Activated gamma-delta T cell treated with Interleukin-2 at 50 U/mL for 16 hours (primary cell): ENCODE measurements at places on chromosomes 3 and 15.

DNA sequence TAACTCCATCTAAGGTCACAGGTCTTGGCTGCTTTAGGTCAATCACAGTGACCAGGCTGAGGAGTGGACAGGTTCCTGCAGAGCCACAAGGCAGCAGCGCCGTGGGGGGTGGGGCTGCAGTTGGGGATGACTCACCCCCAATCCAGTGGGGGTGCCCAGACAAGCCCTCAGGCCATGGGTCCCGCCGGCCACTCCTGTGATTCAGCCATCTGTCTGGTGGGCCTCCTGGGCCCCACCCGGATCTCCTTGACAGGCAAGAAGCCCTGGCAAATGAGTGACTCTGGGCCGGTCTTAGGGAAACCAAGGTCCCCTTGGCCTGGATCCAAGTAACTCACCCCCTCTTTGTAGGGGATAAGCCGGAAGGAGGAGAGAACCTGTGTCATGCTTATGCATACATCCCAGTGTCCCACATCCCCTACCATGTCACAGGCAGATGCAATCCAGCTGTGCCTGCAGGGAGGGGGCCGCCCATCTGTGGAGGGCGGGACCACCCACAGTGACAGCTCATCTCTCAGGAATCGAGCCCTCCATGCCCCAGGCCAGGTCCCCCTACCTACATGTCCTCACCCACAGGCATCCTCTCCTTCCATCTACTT, 495 bp upstream of the COL7A1 start:
- no peak for DNase-seq

DNA sequence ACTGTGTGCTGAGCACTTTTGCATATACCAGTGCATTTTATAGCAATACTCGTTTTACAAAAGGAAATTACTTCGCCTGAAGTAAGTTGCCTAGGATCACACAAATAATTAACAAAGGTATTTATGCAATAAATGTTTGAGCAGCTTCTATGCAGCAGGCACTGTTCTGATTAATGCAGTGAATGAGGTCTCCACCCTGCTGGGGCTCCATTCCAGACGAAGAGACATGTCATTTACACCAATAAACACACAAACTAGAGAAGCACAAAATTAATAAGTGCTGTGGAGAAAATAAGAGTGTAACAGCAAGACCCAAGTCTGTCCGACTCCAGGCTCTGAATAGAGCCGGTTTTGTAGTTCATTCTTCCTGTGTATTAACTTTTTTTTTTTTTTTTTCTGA, 17.5 kb downstream of the NOX5 start:
- DNase-seq: no peak

- no peak for DNase-seq
Measured at GRCh38 chr3:194139814-194140391, 4.0 kb downstream of the HES1 start.

DNA sequence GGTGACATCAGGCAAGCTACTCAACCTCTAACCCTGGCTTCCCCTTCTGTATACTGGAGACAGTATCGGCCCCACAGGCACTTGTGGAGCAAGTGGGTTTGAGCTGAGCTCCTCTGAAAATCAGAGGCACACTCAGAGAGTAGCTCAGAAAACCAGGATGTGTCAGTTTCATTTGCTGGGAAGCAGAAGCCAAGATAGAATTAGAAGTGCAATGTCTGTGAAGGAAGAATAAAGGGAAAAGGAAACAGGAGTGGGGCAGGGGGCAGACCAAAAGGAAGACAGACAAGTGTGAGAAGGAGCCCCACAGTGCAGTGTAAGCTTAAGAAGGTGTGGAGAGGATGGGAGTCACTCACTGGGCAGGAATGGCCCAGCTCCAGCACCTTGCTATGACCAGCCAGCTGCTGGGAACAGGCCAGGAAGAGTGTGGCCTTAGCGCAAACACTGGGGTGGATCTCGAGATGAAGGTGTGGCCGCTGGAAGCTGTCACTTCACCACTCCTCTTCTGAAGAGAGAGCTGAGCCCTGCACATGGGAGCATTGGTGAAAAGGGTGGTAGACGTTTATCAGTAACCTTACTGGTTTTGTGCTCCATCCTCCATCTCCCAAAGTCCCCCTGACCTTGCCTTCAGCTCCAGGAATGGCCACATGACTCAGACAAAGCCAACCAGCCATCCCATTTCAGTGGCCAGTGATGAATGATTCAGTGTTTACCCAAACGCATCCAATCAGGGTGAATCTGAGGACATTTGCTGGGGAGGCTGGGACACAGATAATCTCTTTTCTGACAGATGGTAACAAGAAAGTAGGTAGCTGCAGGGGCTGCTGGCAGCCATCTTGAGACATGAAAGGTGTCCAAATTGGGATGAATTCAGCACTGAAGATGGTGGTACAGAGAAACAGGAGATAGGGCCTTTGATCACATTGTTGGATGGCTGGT, 108.4 kb downstream of the SHQ1 start:
- DNase-seq: no peak

DNA sequence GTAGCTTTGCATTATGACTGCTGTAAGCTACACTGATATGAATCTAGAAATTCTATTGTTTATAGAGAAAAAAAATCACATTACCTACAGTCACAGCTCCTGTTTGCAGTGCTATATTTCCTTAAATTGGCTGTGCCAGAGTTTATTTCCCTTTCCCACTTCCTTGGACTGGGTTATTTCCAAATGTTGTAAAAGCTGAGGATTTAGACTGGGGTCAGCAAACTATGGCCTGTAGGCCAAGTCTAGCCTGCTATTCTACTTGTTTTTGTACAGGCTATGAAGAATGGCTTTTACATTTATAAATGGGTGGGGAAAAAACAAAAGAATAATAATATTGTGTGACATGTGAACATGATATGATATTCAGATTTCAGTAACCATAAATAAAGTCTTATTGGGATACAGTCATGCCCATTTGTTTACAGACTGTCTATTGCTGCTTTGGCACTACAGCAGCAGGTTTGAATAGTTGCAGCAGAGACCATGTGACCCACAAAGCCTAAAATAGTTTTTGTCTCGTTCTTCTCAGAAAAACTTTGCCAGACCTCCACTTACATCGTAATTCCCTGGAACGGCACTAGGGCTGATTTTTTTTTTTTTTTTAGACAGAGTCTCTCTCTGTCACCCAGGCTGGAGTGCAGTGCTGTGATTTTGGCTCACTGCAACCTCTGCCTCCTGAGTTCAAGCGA, 7.8 kb downstream of the GLDN start:
- DNase-seq: no peak

- DNase-seq: no peak
Measured at GRCh38 chr15:94844538-94845389, 613.4 kb downstream of the MCTP2 start.

DNA sequence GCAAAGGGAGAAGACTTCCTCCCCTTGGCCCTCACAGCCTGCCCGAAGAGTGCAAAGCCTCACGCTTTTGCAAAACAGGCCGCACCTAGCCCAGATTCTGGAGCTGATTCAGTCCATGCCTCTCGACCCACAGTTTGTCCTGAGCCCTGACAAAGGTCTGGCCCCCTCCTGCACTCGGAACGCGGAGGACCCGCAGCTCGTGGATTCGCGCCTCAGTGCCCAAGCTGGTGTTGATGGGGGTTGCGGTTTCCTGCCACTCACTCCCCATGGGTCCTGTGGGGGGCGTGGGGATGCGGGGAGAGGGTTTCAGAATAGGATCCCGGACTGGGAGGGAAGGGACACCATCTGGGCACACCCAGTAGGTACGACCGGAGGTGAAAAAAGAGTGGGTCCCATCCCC, 594 bp upstream of the CRABP1 start:
- no peak for DNase-seq
